Activated CD4-positive, alpha-beta T cell treated with anti-CD3 and anti-CD28 coated beads, Interleukin-2, amount 10 ng/mL, durations not matched to agents 7 days and 5 days (primary cell): ENCODE measurements at places on chromosomes 11 and 22. TPM values are rescaled to one million over a fixed set of nuclear protein-coding genes. Genes with fewer than 3 reads are reported as not detected.
A peak's percentile ranks its signal among the peaks of the same experiment; 100 is the strongest.

GRCh38 chr22:32218470-32218869 lies 13.6 kb upstream of the RFPL2 start:
- DNase-seq = no peak
- no peak overlapping the region for H3K27ac ChIP-seq
- H3K4me3 ChIP-seq = no peak overlapping the region
- no peaks in the 10 kb centered on the region for H3K36me3 ChIP-seq
- peaks cover 27% of the 10 kb centered on the region for H3K27me3 ChIP-seq
- no peaks in the 10 kb centered on the region for H3K4me1 ChIP-seq

DNA sequence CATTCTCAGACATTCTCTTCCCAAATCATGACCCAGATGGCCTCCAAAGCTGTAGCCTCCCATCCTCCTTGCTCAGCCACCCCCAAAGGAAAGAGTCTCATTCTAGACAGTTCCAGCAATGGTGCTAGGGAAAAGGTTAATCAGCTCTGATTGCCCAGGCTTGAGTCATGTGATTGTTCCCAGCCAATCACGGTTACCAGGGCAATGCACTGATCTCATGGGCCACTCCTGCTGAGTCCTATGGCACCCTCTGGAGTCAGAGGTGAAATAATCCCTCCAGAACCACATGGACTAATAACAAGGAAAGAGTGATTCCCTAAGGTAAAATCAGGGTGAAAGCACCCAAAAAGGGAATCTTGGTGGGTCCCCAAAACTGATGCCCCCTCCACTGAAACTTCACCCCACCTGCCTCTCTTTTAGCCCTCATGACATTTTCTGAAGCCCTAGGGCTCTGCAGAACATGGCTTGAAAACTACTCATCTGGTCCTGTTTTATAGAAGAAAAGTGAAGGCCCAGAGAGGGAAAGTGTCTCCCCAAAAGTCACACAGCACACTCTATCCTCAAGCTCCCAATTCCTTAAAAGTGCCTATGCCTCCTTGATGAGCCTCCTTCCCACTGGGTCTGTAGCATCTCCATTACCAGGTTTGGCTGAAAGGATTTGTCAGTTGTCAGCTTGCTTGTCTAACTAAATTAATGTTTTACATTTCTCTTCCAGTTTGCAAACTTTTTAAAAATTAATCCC lies 203.7 kb downstream of the MN1 start:
- H3K36me3 ChIP-seq = no peaks in the 10 kb centered on the region
- DNase-seq = no peak
- H3K4me3 ChIP-seq = no peak overlapping the region
- no peak overlapping the region for H3K27ac ChIP-seq
- peaks cover 2% of the 10 kb centered on the region for H3K27me3 ChIP-seq
- no peaks in the 10 kb centered on the region for H3K4me1 ChIP-seq

DNA sequence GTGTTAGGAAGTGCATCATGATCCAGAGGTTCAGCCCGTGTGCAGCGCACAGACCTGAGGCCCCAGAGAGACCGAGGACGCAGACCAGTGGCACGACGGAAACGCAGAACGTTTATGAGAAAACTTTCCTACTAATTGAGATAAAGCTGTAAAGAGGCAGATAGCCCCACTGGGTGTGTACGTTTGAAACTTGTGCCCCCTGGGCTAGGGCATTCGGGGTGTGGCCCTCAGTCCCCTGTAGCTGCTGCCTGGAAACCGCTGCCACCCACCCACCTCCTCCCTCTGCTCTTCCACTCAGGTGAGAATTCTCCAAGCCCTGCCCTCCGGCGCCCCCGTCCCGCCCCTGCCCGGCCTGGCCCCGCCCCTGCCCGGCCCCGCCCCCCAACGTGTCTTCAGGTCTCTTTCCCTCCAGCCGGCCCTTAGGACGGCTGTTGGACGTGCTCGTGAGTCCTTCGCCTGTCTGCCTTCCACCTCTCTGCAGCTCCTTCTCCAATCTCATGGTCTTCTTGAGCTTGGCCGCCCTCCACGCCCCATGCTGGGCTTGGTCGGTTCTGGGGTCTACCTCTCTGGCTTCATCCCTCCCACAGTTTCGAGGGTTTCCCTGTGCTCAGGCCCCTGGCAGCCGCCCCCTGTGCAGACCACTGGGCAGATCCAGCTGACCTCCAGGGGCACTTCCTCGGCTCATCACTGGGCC lies 12.1 kb downstream of the MAPK8IP2 start:
- no peak overlapping the region for H3K4me3 ChIP-seq
- H3K27me3 ChIP-seq = peaks cover 16% of the 10 kb centered on the region
- H3K27ac ChIP-seq = no peak overlapping the region
- H3K36me3 ChIP-seq = no peaks in the 10 kb centered on the region

- peak overlapping the region; percentile 81 for H3K4me3 ChIP-seq
- H3K36me3 ChIP-seq = peaks cover 20% of the 10 kb centered on the region
- H3K4me1 ChIP-seq = peaks cover 38% of the 10 kb centered on the region
Observed at GRCh38 chr22:46739094-46739870, 1.2 kb upstream of the CERK start.

- H3K36me3 ChIP-seq = peaks cover 7% of the 10 kb centered on the region
- peaks cover 17% of the 10 kb centered on the region for H3K4me1 ChIP-seq
- H3K27me3 ChIP-seq = no peaks in the 10 kb centered on the region
- no peak overlapping the region for H3K4me3 ChIP-seq
- H3K27ac ChIP-seq = no peak overlapping the region
- no peak for DNase-seq
Observed at GRCh38 chr22:46171940-46172339, 21.6 kb downstream of the PPARA start.

DNA sequence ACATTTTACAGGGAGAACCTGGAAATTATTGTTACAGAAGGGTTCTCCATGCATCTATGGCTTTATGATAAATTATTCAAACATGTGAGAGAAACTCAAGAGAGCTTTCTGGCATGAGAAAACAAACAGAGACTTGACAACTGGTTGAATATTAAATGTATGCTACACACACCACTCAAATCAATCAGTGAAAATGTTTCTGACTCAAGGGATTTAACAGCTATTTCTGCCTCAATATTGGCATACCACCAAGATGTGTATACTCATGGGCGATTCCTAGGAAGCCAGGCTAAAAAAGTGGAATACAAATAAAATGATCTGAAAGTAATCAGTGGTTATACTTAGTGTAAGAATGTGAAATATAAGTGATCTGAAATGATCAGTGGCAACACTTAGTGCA lies 15.8 kb upstream of the OR51T1 start:
- H3K27me3 ChIP-seq = no peaks in the 10 kb centered on the region
- DNase-seq = no peak
- H3K4me3 ChIP-seq = no peak overlapping the region

DNA sequence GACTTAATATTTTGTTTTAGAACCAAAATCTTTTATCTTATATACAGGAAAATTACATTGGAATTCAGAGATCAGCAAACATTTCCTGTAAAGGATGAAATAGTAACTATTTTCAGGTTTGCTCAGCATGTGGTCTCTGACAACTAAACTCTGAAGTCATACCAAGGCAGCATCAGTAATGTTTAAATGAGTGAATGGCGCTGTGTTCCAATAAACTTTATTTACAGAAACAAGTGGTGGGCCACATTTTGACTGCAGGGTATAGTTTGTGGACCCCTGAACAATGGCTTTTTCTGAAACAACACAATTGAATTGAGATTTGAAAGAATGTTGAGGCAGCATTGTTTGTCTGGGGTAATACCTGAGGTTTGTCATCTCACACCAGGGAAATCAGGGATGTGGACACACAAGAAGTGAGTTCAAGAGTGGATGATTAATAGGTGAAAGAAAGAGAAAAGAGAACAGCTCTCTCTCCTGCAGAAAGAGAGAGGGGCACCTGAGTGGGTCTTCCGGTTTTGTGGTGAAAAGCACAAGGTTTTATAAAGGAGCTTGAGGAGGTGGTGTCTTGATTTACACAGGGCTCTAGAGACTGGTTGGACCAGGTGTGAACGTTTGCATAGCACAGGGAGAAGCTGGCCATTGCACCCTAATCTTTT lies 113.5 kb upstream of the VPREB1 start:
- H3K27ac ChIP-seq = no peak overlapping the region
- DNase-seq = no peak
- H3K4me3 ChIP-seq = no peak overlapping the region
- H3K27me3 ChIP-seq = peaks cover 11% of the 10 kb centered on the region

DNA sequence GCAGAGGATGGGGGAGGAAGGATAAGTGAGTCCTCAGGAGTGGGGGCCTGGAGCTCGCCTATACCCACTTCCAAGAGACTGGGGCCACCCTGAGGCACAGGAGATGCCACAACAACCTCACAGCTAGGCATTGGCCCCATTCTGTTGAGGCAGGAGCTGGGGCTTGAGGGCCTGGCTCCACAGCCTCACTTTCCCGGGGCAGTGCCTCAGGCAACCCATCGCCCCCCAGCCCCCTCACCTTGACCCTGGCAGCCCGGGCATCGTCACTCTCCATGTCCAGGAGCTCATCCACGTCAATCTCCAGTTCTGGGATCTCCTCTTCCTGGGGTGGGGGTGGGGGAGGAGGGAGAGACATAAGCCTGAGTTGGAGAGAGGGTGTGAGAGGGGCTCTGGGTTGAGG lies 1.8 kb downstream of the PPP1R14B start:
- peaks cover 50% of the 10 kb centered on the region for H3K4me1 ChIP-seq
- no peaks in the 10 kb centered on the region for H3K27me3 ChIP-seq
- peaks cover 11% of the 10 kb centered on the region for H3K36me3 ChIP-seq
- DNase-seq = no peak
- peak overlapping the region; percentile 87 for H3K27ac ChIP-seq

ANKK1 gene
- total RNA-seq = 0.15 TPM

NUP50 gene
- total RNA-seq = 183 TPM
